NCI-H1092 treated with DMSO at 0.1 percent for 48 hours (cell line): ENCODE measurements at places on chromosomes 16 and 17.
A peak's percentile ranks its signal among the peaks of the same experiment; 100 is the strongest.

GRCh38 chr17:60554377-60554788, 28.3 kb upstream of the APPBP2 start:
- DNase-seq = no peak

DNA sequence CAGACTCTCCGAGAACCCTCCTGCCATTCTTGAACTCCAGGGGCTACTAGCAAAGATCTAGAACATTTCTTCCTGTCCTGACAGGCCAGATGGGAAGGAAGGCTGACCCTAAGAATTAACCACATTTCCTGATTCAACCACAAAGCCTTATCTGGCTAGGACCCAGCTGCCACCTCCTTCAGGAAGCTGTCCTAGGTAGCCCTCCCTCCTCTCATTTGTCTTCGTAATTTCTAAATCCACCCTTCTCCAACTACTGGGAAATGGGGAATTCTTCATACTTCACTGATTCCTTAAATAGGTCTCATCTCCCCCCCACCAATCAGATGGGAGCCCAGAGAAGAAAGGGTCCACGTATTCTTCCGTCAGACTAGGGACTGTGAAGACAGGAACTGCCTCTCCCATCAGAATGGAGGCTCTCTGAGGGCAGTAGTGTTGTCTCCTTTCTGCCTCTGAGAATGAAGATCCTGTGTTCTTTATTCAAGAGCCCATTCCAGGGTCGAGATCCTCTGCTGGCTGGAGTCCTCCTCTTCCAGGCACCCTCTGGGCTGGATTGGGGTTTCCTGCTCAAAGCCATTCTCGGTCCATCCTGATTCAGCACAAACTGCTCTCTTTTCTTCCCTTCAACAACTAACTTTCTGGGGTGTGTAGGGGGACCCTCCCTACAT, 2.1 kb downstream of the SAMD14 start:
- DNase-seq = no peak

GRCh38 chr17:21525464-21526130, 149.4 kb downstream of the KCNJ12 start:
- DNase-seq = no peak

DNA sequence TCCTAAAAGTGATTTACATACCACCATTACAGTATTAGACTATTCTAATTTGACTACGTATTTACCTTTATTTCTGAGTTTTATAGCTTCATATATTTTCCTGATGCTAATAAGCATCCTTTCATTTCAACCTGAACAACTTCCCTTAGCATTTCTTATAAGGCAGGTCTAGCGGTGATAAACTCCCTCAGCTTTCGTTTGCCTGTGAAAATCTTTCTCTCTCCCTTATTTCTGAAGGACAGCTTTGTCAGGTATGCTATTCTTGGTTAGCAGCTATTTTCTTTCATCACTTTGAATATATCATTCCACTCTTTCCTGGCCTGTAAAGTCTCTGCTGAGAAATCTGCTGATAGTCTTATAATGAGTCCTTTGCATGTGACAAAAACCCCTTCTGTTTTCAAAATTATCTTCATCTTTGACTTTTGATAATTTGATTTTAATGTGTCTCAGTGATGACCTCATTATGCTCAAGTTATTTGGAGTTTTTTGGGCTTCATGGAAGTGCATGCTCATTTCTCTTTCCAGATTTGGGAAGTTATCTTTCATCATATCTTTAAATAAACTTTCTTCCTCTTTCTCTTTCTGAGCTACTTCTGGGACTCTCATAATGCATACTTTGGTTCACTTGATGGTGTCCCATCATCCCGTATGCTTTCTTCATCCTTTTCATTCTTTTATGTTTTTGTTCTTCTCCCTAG, 285.4 kb upstream of the PMFBP1 start:
- no peak for DNase-seq

GRCh38 chr16:85612801-85613603, at the start of gene GSE1:
Gene GSE1 (plus strand): TSS chr16:85613322. CDS start chr16:85613392, 70 bp downstream.
- peak; percentile 94 for DNase-seq

DNA sequence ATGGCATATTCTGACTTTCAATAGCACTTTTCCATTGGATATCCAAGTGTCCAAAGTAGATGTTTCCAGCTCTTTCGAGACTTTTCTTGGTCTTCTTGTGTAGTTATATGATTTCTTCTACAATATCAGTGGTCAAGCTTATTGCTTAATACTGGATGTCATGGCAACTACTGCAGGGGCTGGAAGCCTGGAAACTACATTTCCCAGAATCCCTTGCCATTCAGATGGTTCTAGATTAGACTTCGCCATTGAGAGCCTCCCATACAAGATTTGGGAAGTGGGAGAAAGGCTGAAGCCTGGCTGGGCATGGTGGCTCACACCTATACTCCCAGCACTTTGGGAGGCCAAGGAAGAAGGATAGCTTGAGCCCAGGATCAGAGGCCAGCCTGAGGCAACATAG, 153.6 kb downstream of the C16orf95 start:
- no peak for DNase-seq

- DNase-seq = no peak
Measured at GRCh38 chr17:55996826-55997225, 156.4 kb upstream of the ANKFN1 start.

GRCh38 chr17:28916302-28916934, 13.5 kb upstream of the DHRS13 start:
- DNase-seq = peak; percentile 8

GRCh38 chr16:57473176-57473840, 10.8 kb downstream of the POLR2C start:
- DNase-seq = no peak

DNA sequence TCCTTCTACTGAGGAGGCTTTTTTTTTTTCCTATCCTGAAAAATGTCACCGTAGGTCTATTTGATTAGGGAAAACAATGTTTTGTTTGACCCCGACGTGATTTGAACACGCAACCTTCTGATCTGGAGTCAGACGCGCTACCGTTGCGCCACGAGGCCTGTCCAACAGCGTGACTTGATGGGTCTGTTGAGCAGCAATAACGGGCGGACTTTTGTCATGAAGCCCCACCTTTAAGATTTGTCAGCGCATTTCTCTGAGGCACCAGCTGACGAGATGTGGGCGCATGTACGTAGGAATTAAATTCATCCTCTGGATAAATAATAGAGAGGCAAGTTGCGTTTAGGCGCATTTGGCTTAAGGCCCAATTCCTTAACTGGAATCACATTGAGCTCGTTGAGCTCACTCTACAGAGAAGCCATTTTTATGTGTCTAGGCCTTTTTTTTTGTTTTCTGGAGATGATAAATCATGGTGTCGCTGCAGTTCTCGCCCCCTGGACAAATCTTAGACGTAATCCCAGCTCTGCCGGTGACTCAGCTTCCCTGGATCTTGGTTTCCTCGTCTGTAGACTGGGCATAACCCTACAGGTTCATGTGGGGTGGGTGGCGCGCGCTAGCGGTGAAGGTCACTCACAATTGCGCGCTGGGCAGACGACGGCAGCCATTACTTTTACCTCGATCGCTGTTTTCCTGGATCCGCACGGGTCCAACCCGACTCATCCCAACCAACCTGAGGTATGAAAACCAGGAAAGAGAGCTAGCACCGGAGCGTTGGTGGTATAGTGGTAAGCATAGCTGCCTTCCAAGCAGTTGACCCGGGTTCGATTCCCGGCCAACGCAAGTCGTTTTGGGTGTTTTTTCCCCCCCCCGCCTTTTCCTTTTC, 10.6 kb upstream of the AURKB start:
- peak; percentile 86 for DNase-seq

- DNase-seq = no peak
Measured at GRCh38 chr17:49249890-49250522, 19.4 kb upstream of the PHOSPHO1 start.

DNA sequence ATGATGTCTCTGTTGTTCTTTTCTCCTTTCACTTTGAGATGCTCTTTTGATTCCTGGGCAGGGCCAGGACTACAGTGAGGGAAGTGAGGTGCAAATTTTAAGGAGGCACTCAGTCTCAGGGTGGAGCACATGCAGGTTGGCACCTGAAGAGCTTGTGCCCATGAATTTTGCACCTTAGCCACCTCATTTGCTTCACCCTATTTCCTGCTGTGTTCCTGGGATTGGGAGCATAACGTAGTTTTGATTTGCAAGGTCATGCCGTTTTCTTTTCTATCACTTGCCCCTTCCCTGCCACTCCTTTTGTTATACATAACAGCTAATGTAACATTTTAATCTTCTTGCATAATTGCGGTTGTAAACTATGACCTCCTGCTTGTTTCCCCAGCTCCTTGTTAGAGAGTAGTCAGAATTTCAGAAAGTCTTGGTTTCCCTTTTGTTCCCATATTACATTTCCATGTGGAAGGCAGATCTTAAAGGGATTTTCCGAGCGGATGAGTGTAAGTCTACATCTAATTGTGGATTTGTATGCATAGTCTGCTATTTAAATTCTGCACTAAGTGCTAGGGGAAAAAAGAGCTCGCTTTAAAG, 9.8 kb downstream of the PMFBP1 start:
- DNase-seq = no peak

DNA sequence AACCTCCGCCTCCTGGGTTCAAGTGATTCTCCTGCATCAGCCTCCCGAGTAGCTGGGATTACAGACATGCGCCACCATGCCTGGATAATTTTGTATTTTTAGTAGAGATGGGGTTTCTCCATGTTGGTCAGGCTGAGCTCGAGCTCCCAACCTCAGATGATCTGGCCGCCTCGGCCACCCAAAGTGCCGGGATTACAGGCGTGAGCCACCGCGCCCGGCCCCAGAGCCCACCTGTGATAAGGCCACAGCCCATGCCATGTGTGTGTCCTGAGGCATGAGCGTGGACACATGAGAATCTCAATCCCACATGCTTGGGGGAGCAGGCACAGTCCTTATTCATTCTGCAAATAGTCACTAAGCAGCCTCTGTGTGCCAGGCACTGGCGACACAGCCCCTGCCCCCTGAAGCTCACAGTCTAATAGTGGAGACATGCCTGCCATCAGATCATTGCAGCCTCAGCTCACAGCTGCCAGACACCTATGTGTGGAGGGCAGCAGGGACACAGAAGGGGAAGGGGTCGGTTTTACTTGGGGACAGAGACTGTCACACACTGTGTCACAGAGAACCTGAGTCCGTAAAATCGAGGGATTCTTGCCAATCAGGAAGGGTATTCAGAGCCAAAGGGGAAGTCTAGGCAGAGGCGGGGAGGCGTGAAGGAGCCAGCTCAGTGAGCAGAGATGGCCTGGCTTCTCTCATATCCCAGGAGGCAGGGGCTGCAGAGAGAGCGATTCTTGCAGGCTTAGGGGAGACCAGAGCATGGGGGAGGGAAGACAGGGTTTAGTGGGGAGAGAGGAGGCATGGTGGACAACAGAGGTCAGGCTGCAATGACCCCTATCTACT, 9.4 kb upstream of the ABCC3 start:
- no peak for DNase-seq

DNA sequence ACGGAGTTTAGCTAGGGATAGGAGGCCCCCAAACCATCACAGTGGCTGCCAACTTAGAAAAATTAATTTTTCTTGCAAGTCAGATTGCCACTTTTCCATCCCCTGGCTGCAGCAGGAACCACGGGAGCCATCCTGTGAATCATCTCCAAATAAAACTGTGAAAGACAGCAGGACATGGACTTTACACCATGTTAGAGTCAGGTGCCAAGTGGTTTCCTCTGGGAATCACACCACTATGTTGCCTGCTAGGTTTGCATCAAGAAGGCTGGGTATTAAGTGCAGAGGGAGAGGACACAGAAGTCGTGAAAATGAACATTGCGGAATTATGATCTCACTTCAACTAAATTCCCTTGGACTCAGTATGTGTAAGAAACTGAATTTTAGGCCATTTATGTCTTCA, 471.3 kb upstream of the GOT2 start:
- no peak for DNase-seq

- DNase-seq = peak; percentile 41
Measured at GRCh38 chr17:2828397-2829038, 32.3 kb downstream of the RAP1GAP2 start.

DNA sequence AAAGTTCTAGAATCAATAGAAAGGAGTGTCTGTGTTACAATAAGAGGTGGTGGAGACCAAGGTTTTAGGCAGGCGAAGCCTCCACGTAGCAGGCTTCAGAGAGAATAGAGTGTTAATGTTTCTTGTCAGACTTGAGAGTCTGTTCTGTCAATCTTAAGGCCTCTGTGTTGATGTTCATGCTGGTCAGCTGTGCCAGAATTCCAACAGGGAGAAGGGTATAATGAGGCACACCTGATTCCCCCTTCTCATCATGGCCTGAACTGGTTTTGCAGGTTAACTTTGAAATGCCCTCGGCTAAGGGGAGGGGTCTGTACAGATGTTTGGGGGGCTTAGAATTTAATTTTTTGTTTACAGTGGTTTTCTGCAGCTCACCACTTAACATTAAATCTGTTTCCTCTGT, 46.0 kb downstream of the RNF112 start:
- no peak for DNase-seq

DNA sequence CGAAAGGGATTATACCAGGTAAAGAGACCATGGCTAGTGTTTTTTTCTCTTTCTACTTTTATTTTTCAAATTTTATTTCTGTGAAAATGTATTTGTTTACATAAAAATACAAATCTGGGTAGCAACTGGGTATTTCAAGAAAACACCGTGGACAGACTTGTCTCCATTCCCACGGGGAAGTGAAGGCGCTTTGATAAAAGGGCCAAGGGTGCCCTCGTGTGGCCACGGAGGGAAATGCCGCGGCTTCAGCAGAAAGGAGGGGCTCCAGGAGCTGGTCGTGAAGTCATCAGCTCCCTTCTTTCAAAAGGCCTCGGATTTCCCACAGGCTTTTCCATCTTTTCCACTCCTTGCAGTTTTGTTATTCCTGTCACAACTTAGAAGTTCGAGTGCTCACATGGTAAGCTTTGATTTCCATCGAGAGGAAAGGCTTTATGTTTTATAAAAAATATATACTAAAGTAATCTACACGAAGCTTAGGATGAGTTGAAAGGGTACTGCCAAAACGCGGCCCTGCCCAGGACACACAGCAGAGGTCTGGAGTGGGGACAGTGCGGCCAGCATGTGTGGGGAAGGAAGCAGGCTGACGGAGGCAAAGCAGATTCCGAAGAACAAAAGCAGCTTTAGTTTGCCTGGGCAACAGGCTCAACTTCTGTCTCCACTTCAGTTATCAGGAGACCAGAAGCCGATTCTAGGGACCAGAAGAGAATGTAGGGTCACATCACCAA, 15.3 kb upstream of the MNT start:
- DNase-seq = peak; percentile 60

DNA sequence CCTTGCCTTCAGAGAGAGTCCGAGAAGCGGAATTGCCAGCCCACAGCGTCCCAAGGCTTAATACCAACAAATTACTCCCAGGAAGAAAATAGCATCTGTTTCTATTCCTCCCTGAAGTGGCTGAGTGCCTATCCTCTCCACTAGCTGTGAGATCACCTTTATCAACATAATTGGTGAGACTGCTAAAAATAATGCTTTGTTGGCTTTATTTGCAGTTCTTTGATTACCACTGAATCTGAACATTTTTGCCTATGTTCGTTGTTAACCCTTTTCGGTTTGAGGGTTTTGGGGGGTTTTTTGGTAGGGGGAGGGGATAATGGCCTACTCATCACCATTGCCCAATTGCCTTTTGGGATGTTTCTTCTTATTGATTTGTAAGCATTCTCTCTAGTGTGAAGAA, 31.0 kb downstream of the MMP15 start:
- DNase-seq = no peak

- no peak for DNase-seq
Measured at GRCh38 chr16:72149676-72150464, 22.1 kb downstream of the PMFBP1 start.

- DNase-seq = no peak
Measured at GRCh38 chr17:75103601-75104554, 5.9 kb upstream of the ARMC7 start.

GRCh38 chr16:81920498-81920897, 90.8 kb downstream of the SDR42E1 start:
- no peak for DNase-seq
